ENCODE measurements at places on chromosomes 5 and 9. TPM values are rescaled to one million over a fixed set of nuclear protein-coding genes. Genes with fewer than 3 reads are reported as not detected.
A peak's percentile ranks its signal among the peaks of the same experiment; 100 is the strongest.

DNA sequence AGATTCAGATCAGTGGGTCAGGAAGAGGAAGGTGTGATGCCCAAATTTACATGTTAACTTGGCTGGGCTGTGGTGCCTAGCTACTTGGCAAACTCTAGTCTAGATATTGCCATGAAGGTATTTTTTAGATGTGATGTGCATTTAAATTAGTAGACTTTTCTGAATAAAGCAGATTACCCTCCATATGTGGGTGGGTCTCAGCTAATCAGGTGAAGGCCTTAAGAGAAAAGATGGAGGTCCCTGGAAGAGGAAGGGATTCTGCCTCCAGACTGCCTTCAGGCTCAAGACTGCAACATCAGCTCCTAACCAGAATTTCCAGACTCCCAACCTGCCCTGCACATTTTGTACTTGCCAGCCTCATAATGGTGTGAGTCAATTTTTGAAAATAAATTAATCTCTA is 115.8 kb downstream of the CEMIP2 start:
- no peak overlapping the region for H3K4me3 ChIP-seq
- peaks cover 20% of the 10 kb centered on the region for H3K4me1 ChIP-seq
- H3K36me3 ChIP-seq = peaks cover 11% of the 10 kb centered on the region

DNA sequence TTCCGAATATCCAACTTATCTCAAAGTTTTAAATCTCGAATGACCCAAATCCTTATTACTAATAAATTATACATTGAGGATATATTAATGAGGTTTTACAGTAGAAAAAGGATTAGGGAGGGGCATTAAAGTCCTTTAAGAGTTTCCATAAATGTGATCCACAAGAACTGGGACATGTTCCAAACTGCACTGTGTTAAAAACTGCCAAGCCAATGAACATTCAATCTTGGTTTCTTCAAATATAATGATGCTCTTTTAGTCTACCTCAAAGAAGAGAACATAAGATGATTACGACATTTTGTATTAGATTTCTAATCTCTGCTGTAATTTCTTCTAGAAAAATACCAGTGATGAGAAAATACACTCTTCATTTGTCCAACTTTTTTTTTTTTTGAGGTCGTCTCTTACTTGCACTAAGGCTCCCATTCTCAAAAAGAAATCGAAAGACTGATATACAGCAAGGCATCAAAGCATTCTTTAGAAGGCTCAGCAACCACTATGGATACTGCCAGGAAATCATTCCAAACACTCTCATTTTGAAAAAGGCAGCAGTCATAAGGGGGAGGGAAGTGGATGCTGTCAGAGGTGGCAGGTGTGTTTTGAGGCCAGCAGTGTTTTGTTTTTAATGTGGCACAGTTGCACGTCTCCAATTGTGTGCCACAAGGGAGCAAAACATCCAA is 1.7 kb downstream of the PTAR1 start:
- peaks cover 24% of the 10 kb centered on the region for H3K36me3 ChIP-seq
- peak overlapping the region; percentile 97 for H3K4me3 ChIP-seq
- H3K4me1 ChIP-seq = peaks cover 24% of the 10 kb centered on the region
- DNase-seq = no peak
- H3K27me3 ChIP-seq = no peaks in the 10 kb centered on the region

- no peak overlapping the region for H3K4me3 ChIP-seq
- peaks cover 13% of the 10 kb centered on the region for H3K27me3 ChIP-seq
- no peaks in the 10 kb centered on the region for H3K4me1 ChIP-seq
- H3K36me3 ChIP-seq = no peaks in the 10 kb centered on the region
- DNase-seq = no peak
- H3K27ac ChIP-seq = no peak overlapping the region
Observed at GRCh38 chr5:112597831-112598230, 139.9 kb upstream of the APC start.

- peaks cover 41% of the 10 kb centered on the region for H3K27me3 ChIP-seq
- peak overlapping the region; percentile 6 for H3K27ac ChIP-seq
- H3K4me3 ChIP-seq = peak overlapping the region; percentile 21
- no peak for DNase-seq
- H3K36me3 ChIP-seq = no peaks in the 10 kb centered on the region
Observed at GRCh38 chr9:97559111-97559514, 57.6 kb downstream of the TMOD1 start.

DNA sequence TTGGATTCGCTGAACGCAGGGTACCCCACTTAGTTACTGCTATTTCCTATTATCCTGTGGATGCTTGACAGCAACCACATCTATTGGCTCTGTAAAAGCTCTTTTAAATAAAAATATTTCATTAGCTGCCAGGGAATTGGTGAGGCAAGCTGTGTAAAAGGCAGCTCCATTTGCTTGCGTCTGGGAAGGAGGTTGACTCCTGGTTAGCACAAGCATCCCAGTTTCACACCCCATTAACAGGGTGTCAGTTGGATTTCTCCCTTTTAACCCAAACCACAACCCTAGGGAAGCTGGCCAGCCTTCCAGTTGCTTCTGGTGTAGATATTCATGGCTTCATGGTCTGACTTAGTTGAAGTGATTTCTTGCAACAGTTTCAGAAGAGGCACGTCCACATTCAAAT is 151.0 kb downstream of the GPBP1 start:
- H3K27me3 ChIP-seq = peaks cover 3% of the 10 kb centered on the region
- no peak overlapping the region for H3K4me3 ChIP-seq
- peaks cover 2% of the 10 kb centered on the region for H3K4me1 ChIP-seq
- no peak for DNase-seq

GRCh38 chr5:149198148-149198547 is 56.9 kb downstream of the ABLIM3 start:
- no peak overlapping the region for H3K4me3 ChIP-seq
- peaks cover 8% of the 10 kb centered on the region for H3K27me3 ChIP-seq
- no peaks in the 10 kb centered on the region for H3K36me3 ChIP-seq
- no peaks in the 10 kb centered on the region for H3K4me1 ChIP-seq
- no peak overlapping the region for H3K27ac ChIP-seq

- no peaks in the 10 kb centered on the region for H3K36me3 ChIP-seq
- no peak for DNase-seq
- no peak overlapping the region for H3K4me3 ChIP-seq
- H3K27me3 ChIP-seq = no peaks in the 10 kb centered on the region
Observed at GRCh38 chr5:103703617-103704016, 141.0 kb upstream of the NUDT12 start.

GRCh38 chr5:59562756-59563389 is 330.7 kb downstream of the PDE4D start:
- DNase-seq = no peak
- no peak overlapping the region for H3K4me3 ChIP-seq
- H3K27ac ChIP-seq = no peak overlapping the region
- no peaks in the 10 kb centered on the region for H3K36me3 ChIP-seq
- no peaks in the 10 kb centered on the region for H3K27me3 ChIP-seq
- H3K4me1 ChIP-seq = no peaks in the 10 kb centered on the region

- peaks cover 8% of the 10 kb centered on the region for H3K27me3 ChIP-seq
- H3K4me1 ChIP-seq = no peaks in the 10 kb centered on the region
Observed at GRCh38 chr5:74251141-74252035, 389.1 kb downstream of the ENC1 start.

The LVRN gene
- 0.23 TPM for total RNA-seq

DNA sequence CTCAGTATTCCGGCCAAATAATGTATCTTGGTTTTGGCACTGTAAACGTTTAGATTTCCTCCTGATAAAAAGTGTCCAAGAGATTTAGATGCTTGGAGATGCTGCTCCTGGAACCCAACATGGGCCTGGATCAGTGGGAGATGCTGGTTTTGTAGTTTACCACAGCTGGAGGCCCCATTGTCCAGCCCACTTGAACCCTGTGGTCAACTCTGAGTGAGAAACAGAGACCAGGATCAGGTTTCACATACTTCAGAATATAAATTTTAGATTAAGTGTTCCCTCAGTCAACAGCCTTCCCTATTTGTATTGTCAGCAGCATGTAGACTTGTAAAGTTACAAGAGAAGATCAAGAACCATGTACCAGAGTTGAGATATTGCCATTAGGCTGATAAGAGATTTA is 144.7 kb upstream of the C9orf72 start:
- H3K36me3 ChIP-seq = no peaks in the 10 kb centered on the region
- peaks cover 30% of the 10 kb centered on the region for H3K27me3 ChIP-seq
- DNase-seq = no peak
- H3K27ac ChIP-seq = no peak overlapping the region

GRCh38 chr9:15711931-15712330 is 159.1 kb downstream of the CCDC171 start:
- H3K36me3 ChIP-seq = no peaks in the 10 kb centered on the region
- no peaks in the 10 kb centered on the region for H3K27me3 ChIP-seq
- no peak for DNase-seq
- H3K27ac ChIP-seq = no peak overlapping the region
- no peaks in the 10 kb centered on the region for H3K4me1 ChIP-seq

The ACSL6 gene
- 10.9 TPM for total RNA-seq

The PCDHGA11 gene
- total RNA-seq = not detected

GRCh38 chr9:86794391-86795046 is 152.8 kb downstream of the GAS1 start:
- H3K4me3 ChIP-seq = no peak overlapping the region
- H3K27me3 ChIP-seq = no peaks in the 10 kb centered on the region
- H3K36me3 ChIP-seq = no peaks in the 10 kb centered on the region
- no peak for DNase-seq
- H3K4me1 ChIP-seq = no peaks in the 10 kb centered on the region

The MAT2B gene
- total RNA-seq = 104 TPM

GRCh38 chr9:7490317-7491108 is 309.1 kb downstream of the DMAC1 start:
- no peak overlapping the region for H3K27ac ChIP-seq
- H3K27me3 ChIP-seq = peaks cover 9% of the 10 kb centered on the region

The NXNL2 gene
- not detected for total RNA-seq

GRCh38 chr5:99010294-99010693 is 81.5 kb upstream of the CHD1 start:
- H3K27ac ChIP-seq = no peak overlapping the region
- no peaks in the 10 kb centered on the region for H3K36me3 ChIP-seq
- no peak overlapping the region for H3K4me3 ChIP-seq
- H3K4me1 ChIP-seq = peaks cover 1% of the 10 kb centered on the region

- H3K4me1 ChIP-seq = no peaks in the 10 kb centered on the region
- DNase-seq = no peak
- no peaks in the 10 kb centered on the region for H3K36me3 ChIP-seq
- no peak overlapping the region for H3K27ac ChIP-seq
Observed at GRCh38 chr9:76895186-76895585, 10.7 kb downstream of the PRUNE2 start.

GRCh38 chr5:178193251-178193809 is 6.2 kb upstream of the GMCL2 start:
- no peak overlapping the region for H3K4me3 ChIP-seq
- peaks cover 4% of the 10 kb centered on the region for H3K36me3 ChIP-seq
- no peak for DNase-seq
- H3K4me1 ChIP-seq = peaks cover 23% of the 10 kb centered on the region
- peaks cover 19% of the 10 kb centered on the region for H3K27me3 ChIP-seq

DNA sequence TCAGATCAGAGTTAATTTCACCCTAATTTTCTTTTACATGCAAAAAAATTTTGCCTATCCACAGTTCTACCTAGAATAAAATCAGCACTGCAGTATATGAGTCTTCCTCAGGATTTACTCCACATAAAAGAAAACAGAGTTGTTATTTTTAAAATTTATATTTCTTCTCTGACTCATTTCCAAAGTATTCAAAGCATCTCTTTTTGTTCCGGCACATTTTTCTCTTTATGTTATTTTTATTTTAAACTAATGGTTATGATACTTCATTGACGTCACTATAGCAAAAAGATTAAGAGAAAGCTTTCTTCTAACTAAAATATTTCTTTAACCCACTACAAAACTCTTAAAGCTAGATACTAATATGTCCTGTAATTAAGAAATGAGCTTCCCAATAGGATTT is 590.4 kb downstream of the PRELID2 start:
- H3K4me3 ChIP-seq = no peak overlapping the region
- no peaks in the 10 kb centered on the region for H3K27me3 ChIP-seq
- H3K36me3 ChIP-seq = no peaks in the 10 kb centered on the region
- no peak overlapping the region for H3K27ac ChIP-seq
- DNase-seq = no peak

The SLC27A6 gene
- not detected for total RNA-seq

Measured in activated CD8-positive, alpha-beta memory T cell treated with anti-CD3 and anti-CD28 coated beads, Interleukin-2, amount 10 ng/mL, durations not matched to agents 7 days and 5 days (primary cell).